ENCODE measurements at places on chromosomes 11 and 22.

DNA sequence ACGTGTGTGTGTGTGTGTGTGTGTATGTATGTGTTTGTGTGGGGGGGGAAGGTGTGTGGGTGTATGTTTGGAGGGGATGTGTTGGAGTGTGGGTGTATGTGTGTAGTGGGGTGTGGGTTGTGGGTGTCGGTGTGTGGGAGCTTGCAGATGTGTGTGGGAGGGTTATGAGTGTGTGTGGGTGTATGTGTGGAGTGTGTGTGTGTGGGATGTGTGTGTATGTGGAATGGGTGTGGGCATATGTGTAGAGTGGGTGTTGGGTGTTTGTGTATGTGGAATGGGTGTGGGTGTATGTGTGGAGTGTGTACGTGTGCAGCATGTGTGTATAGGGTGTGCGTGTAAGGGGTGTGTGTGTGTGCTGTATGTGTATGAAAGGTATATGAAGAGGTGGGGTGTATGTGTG, 14.7 kb downstream of the STX3 start:
- DNase-seq, result no peak

GRCh38 chr22:27063406-27063805, 406.0 kb downstream of the MIAT start:
- DNase-seq, result no peak

- no peak for DNase-seq
These were observed 19.4 kb upstream of the TSKU start for GRCh38 chr11:76763573-76764346.

DNA sequence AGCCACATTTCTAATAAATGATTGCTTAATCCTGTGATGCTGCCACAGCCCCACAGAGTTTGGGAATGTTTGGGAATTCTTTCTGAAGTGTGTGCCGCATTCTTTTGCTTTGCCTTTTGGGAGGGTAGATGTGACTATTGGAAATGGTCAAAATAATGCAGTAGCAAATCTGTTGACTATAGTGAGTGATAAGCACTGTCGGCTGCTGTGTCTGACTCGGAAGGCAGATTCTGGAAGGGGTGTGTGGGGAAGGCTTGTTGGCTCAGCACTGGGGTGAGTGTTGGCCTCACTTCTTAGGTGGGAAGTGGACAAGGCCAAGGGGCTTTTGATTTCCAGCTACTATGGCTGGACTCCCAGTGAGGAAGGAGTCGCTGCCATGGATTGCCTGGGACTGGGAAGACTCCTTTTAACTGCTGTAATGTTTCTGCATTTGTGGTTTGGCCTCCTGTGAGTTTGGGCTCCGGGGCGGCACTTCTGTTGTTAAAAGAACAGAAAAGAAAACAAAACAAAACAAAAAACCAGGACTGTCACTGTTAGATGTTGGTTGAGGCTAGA, 20.1 kb downstream of the ZBTB16 start:
- no peak for DNase-seq

GRCh38 chr11:120089036-120090001, 48.6 kb downstream of the TRIM29 start:
- peak; percentile 72 for DNase-seq

- DNase-seq, result no peak
These were observed 5.0 kb downstream of the DGKZ start for GRCh38 chr11:46352063-46352841.

GRCh38 chr22:47850644-47851151, 1088.2 kb downstream of the TBC1D22A start:
- DNase-seq, result no peak

DNA sequence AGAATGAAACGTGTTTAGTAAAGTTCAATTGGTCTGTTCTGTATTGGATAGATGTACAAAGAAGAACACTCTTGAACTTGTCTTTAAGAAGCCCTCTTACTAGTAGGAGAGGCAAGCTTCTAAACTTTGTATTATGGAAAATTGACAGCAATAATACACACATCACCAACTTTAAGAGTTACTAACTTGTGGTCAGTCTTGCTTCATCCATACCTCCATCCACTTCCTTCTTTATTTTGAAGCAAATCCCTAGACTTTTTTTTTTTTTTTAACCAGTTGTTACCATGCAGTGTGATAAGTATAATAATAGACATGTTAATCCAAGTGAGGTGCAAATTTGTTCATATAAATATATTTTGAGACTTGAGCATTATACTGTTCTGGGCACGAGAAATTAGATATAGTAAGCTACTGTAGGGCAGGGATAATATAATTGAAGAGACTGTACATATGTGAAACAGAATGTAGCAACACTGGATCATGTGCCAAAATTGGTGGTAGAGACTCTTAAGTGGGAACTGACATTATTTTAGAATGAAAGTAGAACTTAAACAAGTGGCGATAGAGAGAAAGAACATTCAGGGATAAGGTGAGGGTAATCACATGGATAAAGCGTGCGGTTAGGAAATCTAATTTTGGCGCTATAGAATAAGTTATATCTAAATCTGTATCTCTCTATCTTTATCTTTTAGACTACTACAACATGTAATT, 6.5 kb downstream of the FAR1 start:
- DNase-seq, result no peak
